ENCODE measurements at places on chromosomes 16 and 17.

DNA sequence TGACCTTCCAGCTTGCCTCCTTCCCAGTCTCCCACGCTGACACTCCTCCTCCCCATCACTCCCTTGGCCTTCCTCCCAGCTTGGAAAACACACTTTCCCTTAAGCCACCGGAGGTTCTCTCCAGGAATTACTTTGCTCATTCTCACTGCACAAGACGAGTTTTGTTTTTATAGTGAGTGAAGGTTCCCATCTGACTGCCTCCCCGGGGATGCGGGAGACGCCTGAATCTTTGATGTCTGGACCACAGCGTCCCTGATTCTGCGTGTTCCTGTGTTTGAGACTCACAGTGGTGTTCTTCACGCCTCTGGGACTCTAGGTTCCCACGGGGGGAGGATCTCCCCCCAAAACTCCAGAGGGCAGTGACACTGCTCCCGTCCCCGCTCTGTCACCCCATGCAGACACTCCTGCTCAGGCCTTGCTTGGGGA lies 2.0 kb downstream of the DNAI2 start:
- DNase-seq = no peak

GRCh38 chr17:79648181-79648831 lies 37.5 kb upstream of the RBFOX3 start:
- no peak for DNase-seq

DNA sequence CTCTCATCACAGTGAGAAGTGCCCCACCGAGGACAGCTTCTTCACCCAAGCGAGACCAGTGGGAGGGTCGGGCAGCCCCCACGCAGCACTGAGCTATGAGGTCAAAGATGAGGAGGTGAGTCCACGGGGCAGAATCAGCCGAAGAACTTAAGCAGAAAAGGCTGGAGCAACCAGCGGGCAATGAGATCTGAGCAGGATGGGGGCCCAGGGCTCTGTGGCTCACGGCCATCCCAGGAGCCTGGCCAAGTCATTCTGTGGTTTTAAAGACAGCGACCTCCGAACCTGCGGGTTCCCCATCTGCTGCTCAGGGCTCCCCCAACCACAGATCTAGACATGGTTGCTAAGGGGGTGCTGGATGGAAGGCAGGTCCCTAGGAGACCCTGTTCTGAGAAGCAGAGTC lies 202.6 kb downstream of the RBFOX3 start:
- no peak for DNase-seq

DNA sequence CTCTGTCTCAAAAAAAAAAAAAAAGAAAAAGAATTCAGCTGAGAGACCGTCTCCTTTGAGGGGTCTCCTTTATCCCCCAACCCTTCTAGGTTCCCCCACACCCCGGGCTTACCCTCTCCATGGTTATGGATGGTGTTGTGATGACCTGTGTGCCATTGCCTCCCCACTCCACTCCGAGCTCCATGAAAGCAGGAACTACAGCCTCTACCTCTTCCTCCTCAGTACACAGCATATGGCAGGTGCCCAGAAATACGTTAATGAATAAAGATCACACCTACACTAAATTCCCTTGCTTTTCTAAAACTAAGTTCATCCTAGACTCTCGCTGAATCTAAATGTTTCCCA lies 17.2 kb downstream of the COPRS start:
- no peak for DNase-seq

DNA sequence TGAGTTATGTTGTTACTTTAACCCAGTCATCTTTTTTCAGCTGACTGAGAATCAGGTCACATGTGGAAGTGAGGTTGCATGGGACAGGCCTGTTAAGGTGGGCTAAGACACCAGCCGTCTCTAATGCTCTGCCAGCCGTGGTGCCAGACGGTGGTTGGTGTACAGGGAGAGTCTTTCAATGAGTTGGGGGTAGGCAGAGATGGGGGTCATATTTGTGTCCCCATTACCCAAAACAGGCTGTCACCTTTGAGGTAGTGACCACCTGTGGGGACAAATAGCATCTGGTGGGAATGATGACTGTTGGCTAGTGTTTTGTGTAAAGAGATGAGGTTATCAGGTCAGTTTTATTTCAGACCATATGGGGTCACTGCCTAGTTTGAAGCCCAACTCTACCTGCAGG lies 1.8 kb downstream of the RPL38 start:
- DNase-seq = no peak

- no peak for DNase-seq
Measured at GRCh38 chr16:1333149-1333812, at the start of gene BAIAP3. BAIAP3 (plus strand) TSS chr16:1333645; CDS start chr16:1338550, 4,905 bp downstream.

- DNase-seq = no peak
Measured at GRCh38 chr16:84754956-84755672, 55.3 kb downstream of the USP10 start.

- no peak for DNase-seq
Measured at GRCh38 chr16:65809627-65810026, 556.9 kb upstream of the CDH5 start.

All from GOT3 (cell line).